ENCODE measurements at places on chromosomes 1 and 21. TPM values are rescaled to one million over a fixed set of nuclear protein-coding genes. Genes with fewer than 3 reads are reported as not detected.

GRCh38 chr1:175267716-175268416 lies 75.3 kb upstream of the KIAA0040 start:
- H3K27ac ChIP-seq = no peak overlapping the region
- H3K4me1 ChIP-seq = no peaks in the 10 kb centered on the region
- H3K4me3 ChIP-seq = no peak overlapping the region
- DNase-seq = no peak
- H3K36me3 ChIP-seq = no peaks in the 10 kb centered on the region

GRCh38 chr1:169100208-169100607 lies 6.3 kb upstream of the ATP1B1 start:
- no peak overlapping the region for H3K4me3 ChIP-seq
- no peaks in the 10 kb centered on the region for H3K36me3 ChIP-seq
- no peak for DNase-seq
- H3K27me3 ChIP-seq = peaks cover 3% of the 10 kb centered on the region
- H3K4me1 ChIP-seq = no peaks in the 10 kb centered on the region
- no peak overlapping the region for H3K27ac ChIP-seq

GRCh38 chr1:21950734-21951133 lies 13.6 kb upstream of the HSPG2 start:
- H3K4me3 ChIP-seq = no peak overlapping the region
- no peak for DNase-seq
- H3K27me3 ChIP-seq = no peaks in the 10 kb centered on the region
- no peaks in the 10 kb centered on the region for H3K36me3 ChIP-seq
- H3K27ac ChIP-seq = no peak overlapping the region

DNA sequence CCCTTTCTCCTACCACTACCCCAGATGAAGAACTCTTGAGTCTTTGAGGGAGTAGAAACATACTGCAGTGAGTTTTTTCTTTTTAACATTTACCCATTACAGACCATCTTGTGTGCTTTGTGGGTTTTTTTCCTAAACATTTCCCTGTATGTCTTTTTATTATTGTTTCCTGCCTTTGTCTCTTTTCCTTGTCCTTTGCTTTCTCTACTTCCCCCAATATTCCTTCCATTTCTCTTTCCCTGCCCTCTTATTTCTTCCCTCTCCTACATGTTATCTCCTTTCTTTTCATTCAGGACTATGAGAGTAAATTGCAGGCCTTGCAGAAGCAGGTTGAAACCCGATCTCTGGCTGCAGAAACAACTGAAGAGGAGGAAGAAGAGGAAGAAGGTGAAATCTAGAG lies 79.1 kb upstream of the PGD start:
- peaks cover 5% of the 10 kb centered on the region for H3K36me3 ChIP-seq
- H3K4me3 ChIP-seq = no peak overlapping the region
- H3K27ac ChIP-seq = no peak overlapping the region
- no peaks in the 10 kb centered on the region for H3K27me3 ChIP-seq
- no peak for DNase-seq

DNA sequence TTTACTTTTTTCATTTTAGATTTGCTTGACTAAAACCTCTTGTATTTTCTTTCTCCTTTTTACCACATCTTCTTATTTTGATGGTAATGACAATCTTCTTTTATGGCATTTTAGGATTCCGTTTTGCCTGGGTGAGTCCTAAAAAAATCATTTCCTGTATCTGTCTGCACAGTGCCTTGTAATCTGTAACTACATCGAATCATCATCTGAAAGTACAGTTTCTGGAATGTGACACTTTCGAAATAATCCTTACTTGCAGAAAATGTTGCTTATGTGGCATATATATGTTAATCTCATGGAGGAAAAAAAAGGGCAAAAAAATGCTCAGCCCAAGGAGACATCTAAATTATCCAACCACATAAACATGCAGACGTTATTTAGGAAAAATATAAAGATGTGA lies 29.0 kb downstream of the GREM2 start:
- no peak for DNase-seq
- H3K36me3 ChIP-seq = no peaks in the 10 kb centered on the region
- H3K27ac ChIP-seq = no peak overlapping the region
- no peaks in the 10 kb centered on the region for H3K27me3 ChIP-seq
- H3K4me3 ChIP-seq = no peak overlapping the region

- no peak overlapping the region for H3K27ac ChIP-seq
- H3K4me1 ChIP-seq = peaks cover 26% of the 10 kb centered on the region
- no peak for DNase-seq
- no peaks in the 10 kb centered on the region for H3K36me3 ChIP-seq
These were observed 37.3 kb upstream of the HMGN1 start for GRCh38 chr21:39386194-39386593.

DNA sequence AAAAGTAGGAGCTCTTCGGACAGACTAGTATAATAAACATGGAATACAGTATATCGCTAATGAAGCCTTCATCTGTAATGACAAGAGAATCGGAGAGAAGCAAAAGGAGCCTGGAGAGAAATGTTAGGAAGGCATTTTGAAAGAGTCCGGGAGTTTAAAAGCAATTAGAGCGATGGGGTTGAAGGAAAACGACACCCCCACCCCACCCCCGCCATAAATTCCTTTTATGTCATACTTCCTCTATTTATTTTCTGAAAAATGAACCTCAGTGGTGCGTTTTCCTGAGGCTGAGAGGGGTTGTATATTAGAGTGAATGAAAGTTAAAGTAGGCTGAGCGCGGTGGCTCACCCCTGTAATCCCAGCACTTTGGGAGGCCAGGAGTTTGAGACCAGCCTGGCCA lies 635 bp upstream of the APH1A start:
- peaks cover 41% of the 10 kb centered on the region for H3K4me1 ChIP-seq
- no peak for DNase-seq
- H3K36me3 ChIP-seq = peaks cover 3% of the 10 kb centered on the region
- H3K27me3 ChIP-seq = no peaks in the 10 kb centered on the region
- peak overlapping the region; percentile 51 for H3K4me3 ChIP-seq

C8A gene
- not detected for polyA plus RNA-seq

GRCh38 chr1:157247005-157247763 lies 109.0 kb upstream of the ETV3 start:
- no peaks in the 10 kb centered on the region for H3K4me1 ChIP-seq
- H3K36me3 ChIP-seq = no peaks in the 10 kb centered on the region
- no peak overlapping the region for H3K4me3 ChIP-seq
- H3K27me3 ChIP-seq = no peaks in the 10 kb centered on the region
- H3K27ac ChIP-seq = no peak overlapping the region
- DNase-seq = no peak

DNA sequence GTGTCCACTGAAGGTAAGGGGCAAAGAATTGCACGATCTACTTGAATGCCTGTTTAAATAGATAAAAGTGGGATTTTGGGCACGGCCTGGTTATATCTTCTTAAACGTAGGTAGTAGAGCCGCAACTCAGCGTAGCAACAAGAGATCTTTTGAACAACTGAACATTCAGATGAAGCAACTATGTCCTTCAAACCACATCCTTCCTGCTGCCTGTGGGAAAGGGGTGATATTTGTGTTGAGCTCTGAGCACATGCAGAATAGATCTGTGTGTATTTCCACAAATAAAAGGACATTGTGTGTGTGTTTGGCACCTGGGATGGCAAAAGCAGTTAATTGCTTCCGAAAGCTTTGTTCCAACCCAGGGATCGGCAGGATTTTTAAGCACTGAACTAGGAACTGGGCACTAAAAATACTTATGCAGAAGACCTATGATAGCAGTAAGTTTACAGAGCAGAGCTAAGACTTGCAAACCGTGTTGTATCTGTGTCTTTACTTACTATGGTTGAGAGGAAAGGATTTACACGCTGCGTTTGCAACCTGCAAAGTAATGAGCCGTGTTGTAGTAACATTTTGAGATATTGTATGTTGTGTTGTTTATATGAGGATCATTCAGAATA lies 333.4 kb downstream of the CHRM3 start:
- DNase-seq = no peak
- no peak overlapping the region for H3K4me3 ChIP-seq
- no peaks in the 10 kb centered on the region for H3K27me3 ChIP-seq

- H3K4me1 ChIP-seq = peaks cover 27% of the 10 kb centered on the region
- H3K36me3 ChIP-seq = no peaks in the 10 kb centered on the region
- no peak overlapping the region for H3K27ac ChIP-seq
- no peaks in the 10 kb centered on the region for H3K27me3 ChIP-seq
- H3K4me3 ChIP-seq = no peak overlapping the region
- DNase-seq = no peak
These were observed 13.9 kb upstream of the BCAR3 start for GRCh38 chr1:93695411-93696005.

MRTO4 gene
- 27.2 TPM for polyA plus RNA-seq

- no peaks in the 10 kb centered on the region for H3K4me1 ChIP-seq
- no peak for DNase-seq
- no peak overlapping the region for H3K4me3 ChIP-seq
- H3K36me3 ChIP-seq = no peaks in the 10 kb centered on the region
- no peak overlapping the region for H3K27ac ChIP-seq
These were observed 8.1 kb upstream of the MYOG start for GRCh38 chr1:203093754-203094410.

GRCh38 chr1:200269256-200269655 lies 140.6 kb downstream of the ZNF281 start:
- H3K4me3 ChIP-seq = no peak overlapping the region
- H3K4me1 ChIP-seq = peaks cover 7% of the 10 kb centered on the region
- H3K27ac ChIP-seq = no peak overlapping the region
- no peak for DNase-seq
- no peaks in the 10 kb centered on the region for H3K27me3 ChIP-seq
- no peaks in the 10 kb centered on the region for H3K36me3 ChIP-seq

EFNA1 gene
- polyA plus RNA-seq = 295 TPM

DNA sequence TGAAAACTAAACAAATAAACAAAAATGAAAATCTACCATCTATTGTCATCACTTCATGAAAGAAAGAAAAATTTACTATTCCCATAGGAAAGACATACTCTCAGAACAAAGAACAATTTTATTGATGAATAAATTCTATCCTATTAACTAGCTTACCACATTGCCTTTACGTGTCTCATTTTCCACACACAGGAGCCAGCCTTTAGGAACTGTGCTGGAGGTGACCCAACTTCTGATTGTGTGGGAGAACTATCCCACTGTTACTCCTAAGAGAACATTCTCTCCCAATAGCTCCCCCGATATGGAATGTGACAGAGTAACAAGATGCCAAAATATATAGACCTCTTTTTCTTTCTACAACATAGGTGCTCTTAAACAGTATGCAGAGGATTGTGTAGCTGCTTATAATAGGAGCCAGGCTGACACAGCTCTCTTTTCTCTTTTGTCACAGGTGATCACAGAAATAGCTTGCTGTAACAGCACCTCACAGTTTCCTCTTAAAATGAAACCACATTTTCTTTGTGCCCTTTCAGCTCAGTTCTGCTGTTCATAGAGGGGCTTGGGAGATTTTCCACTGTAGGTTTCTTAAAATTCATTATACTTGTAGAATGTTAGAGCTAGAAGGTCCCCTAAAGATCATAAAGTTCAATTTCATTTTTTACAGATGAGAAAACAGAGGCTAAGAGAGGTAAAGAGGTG lies 35.5 kb downstream of the C21orf91 start:
- H3K4me3 ChIP-seq = no peak overlapping the region
- H3K27ac ChIP-seq = no peak overlapping the region
- no peaks in the 10 kb centered on the region for H3K4me1 ChIP-seq
- H3K27me3 ChIP-seq = no peaks in the 10 kb centered on the region
- no peaks in the 10 kb centered on the region for H3K36me3 ChIP-seq

DNA sequence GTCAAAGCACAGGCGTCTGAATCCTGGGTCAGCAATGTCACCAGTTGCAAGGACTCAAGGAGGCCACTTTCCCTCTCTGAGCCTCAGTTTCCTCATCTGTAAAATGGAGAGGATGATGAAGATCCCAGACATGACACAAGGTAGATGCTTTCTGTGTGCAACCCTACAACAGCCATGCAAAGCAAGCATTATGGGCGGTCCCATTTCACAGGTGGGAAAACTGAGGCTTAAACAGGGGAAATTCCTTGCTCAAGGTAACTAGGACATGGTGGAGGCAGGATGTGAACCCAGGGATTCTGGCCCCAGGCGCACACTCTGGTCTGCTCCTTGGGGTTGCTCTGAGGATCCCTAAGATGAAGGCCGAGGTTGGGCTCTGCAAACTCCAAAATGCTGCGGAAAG lies 311.0 kb downstream of the PTPRU start:
- no peaks in the 10 kb centered on the region for H3K4me1 ChIP-seq
- H3K4me3 ChIP-seq = no peak overlapping the region
- H3K36me3 ChIP-seq = no peaks in the 10 kb centered on the region
- no peak overlapping the region for H3K27ac ChIP-seq
- no peak for DNase-seq

LIN9 gene
- 2.5 TPM for polyA plus RNA-seq

PDE9A gene
- 0.22 TPM for polyA plus RNA-seq

GRCh38 chr1:240804475-240804874 lies 192.5 kb upstream of the GREM2 start:
- no peaks in the 10 kb centered on the region for H3K36me3 ChIP-seq
- no peaks in the 10 kb centered on the region for H3K27me3 ChIP-seq
- H3K27ac ChIP-seq = peak overlapping the region; percentile 48

IL20 gene
- polyA plus RNA-seq = not detected

Data from endothelial cell of umbilical vein (primary cell).